ENCODE measurements at places on chromosomes 4 and X.

DNA sequence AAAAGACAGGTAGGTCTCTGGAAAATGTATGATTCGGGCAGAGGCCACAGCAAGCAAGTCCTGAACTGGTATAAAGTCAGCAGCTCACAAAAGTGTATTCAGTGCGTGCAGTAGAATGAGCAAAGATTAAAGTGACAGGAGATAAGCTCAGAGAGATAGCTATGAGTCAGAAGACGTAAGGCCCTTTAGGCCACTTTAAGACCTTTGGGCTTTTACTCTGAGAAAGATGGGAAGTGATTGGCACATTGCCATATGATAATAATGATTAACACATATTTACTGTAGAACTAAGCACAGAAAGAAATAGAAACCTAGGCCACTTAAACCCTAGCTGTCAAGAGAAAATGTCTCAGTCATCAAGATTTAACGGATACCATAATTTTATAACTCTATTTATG is 51.7 kb downstream of the TBCK start:
- no peak for DNase-seq

- DNase-seq, result no peak
These were observed 665.1 kb downstream of the RAPGEF2 start for GRCh38 chr4:159768016-159768415.

DNA sequence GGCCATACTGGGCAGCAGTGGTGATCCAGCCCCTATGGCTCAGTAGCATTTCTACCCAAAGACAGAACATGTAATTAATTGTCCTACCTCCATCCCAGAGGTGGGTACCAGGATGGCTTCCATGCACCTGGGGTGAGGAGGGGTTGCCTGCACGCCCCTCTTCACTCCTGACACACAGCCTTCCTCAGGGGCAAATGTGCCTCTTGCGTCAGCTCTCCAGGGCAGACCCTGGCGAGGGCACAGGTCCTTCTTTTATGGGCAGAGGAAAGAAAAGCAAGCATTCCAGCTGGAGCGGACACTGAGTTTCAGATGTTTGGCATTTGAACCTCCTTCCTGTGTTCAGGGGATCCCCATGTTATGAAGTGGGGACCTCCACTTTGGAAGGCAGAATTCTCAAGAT is 95.6 kb downstream of the PHKA2 start:
- no peak for DNase-seq

DNA sequence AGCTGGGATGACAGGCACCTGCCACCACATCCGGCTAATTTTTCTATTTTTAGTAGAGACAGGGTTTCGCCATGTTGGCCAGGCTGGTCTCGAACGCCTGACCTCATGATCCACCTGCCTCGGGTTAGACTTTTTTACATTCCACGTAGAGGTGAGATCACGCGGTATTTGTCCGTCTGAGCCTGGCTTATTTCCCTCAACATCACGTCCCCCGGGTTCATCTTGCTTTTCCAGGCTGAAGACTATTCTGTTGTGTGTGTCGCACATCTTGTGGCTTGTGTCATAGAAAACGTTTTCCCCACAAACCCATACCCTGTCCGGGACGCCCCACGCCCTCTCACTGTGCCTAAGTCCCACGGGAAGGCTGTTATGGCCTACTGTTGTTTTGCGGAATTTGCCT is 185.3 kb downstream of the CRLF2 start:
- no peak for DNase-seq

GRCh38 chr4:150123796-150124677 is 45.8 kb downstream of the DCLK2 start:
- no peak for DNase-seq

GRCh38 chr4:121243485-121243884 is 79.4 kb upstream of the TNIP3 start:
- no peak for DNase-seq

DNA sequence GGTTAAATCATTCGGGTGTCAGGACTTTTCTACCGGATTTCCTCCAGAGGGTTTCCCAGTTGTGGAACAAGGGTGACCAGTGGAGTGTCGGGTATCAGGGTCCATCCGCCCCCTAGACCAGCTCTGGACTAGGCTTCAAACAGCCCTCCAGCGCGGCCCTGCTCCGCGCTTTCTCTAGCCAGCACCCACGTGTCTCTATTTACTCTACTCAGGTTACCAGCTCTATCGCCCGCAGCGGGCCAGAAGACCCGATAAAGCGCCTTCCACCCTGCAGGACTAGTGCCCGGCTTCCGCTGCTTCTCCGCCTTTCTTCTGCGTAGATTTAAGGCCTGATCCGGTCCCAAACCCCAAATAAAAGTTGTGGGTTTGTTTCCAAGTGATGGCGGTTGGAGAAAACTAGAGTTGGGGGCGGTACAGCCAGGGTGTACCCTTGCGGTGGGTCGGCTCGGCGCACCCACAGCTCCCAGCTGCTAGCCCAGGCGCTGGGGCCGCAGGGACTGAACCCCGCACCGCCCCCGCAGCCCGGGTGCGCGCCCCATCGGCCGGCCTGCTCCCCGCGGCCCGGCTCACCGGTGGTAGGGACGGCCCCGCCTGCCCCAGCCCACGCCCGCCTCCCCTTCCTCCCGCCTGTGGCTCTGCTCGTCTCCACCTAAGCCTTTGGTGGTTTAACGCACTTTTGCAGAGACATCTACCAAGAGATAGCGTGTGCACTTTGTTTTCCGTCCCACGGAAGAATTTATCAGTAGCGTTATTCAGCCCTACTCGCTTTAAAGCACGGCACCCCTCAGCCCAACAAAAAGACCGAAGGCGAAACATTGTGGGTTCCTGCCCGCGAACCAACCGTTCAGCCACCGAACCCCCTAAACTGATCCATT is 2.1 kb downstream of the LEF1 start:
- DNase-seq, result no peak

DNA sequence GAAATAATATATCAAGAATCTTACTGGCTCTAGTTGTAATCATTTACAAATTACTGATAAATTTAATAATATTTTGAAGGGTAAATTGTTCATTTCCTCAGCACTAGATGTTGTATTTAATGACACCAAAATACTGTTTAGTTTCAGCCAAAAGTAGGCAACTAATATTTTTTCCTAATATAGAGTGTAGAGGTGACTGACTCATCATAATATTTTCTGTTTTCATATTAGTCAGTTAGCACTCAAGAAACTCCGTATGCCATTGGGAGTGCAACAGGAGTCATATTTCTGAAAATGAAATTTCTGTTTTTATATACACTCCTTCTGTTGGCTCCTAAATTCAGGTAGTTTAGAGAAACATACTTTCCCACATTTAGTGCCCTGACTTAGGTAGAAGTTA is 36.6 kb upstream of the PTPN13 start:
- DNase-seq, result no peak

GRCh38 chr4:183411291-183411861 is 33.1 kb upstream of the CDKN2AIP start:
- no peak for DNase-seq

DNA sequence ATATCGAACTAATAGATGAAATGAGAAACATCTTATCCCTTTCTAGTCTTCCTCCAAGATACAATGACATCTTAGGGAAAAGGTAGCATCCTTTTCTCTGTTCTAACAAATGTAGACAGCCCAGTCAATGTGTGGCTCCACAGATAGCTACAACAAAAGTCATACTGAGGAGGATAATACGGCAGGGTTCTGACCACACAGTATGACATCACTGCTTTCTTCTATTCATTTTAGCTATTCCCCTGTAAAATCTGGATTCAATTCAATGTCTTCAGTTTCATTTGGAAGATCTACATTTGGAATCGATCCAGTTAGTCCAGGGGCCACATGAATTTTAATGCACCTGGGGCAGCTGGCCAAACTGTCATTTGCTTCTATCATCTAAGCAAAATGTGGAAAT is 51.4 kb downstream of the ENOX2 start:
- no peak for DNase-seq

- no peak for DNase-seq
These were observed 105.4 kb upstream of the PCDH7 start for GRCh38 chr4:30614771-30615170.

DNA sequence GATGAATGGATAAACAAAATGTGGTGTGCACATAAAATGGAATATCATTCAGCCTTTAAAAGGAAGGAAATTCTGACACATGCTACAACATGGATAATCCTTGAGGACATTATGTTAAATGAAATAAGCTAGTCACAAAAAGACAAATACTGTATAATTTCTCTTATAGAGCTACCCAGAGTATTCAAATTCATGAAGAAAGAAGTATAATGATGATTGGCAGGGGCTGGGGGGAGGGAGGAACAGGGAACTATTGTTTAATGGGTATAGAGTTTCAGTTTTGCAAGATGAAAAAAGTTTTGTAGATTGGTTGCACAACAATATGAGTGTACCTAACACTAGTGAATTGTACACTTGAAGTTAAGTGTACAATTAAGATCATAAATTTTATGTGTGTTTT is 153.9 kb upstream of the STK26 start:
- DNase-seq, result no peak

DNA sequence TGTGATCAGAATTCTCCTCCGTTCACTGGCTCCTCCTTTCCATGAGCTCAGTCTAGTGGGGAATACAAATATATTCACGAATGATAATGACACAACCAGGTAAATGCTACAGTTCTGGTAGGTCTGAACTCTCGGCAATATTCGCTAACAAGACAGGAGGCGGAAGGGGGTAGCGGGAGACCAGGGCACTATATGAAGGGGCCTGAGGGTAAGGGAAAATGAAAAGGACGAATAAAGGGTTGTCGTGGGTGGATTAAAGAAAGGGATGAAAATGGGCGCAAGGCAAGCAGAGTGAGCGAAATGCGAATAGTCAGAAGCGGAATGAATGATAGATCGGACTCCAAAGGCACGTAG is 743 bp downstream of the NKAP start:
- no peak for DNase-seq

GRCh38 chr4:136392576-136392975 is 1139.7 kb downstream of the PCDH18 start:
- DNase-seq, result no peak

DNA sequence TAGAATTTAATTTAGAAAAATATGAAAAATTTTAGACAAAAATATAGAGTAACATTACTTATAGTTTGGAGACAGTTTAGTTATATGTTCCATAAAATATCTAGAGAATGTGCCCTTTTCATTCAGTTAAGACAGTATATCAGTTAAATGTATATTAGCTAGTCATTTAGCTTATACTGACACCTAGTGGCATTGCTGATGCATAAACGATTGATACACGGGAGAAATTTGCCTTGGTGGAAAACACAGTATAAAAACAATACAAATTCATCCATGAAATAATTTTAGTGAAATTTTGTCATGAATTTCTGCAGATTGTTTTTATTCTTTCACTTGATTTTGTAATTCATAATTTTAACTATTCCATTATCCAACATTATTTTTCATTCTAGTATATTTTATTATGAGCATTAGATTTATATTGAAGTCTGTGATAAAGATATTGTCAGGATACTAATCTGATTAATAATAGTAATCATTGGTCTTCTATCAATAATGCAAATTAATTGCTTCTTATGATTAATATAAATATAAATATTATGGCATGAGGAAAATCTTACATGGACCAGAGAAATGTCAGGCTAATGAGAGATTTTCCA is 219.0 kb downstream of the TLL1 start:
- no peak for DNase-seq

- no peak for DNase-seq
These were observed 56.6 kb downstream of the ARHGAP6 start for GRCh38 chrX:11609109-11609508.

DNA sequence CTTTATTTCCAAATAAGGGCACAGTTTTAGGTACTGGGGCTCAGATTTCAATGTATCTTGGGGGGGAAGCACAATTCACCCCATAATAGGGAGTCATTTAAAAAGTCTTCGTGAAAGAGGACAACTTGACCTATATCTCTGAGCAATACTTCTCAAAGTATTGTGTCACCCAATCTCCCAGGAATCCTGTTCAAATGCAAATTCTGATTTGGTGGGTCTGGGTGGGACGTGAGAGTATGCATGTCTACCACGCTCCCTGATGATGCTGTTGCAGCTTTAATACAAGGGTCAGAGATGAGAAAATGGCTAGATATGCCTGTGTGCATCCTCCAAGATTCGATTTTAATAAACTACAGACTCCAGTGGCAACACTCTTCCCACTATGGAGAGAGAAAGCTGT is 514.8 kb downstream of the BCOR start:
- no peak for DNase-seq

- DNase-seq, result no peak
These were observed 63.2 kb downstream of the CD40LG start for GRCh38 chrX:136711147-136711546.

- DNase-seq, result no peak
These were observed 639 bp upstream of the MTM1 start for GRCh38 chrX:150567645-150568319.

- DNase-seq, result no peak
These were observed 72.6 kb downstream of the GATB start for GRCh38 chr4:151688003-151688784.

GRCh38 chr4:83542225-83542624 is 6.3 kb downstream of the GPAT3 start:
- no peak for DNase-seq

- no peak for DNase-seq
These were observed 236.9 kb downstream of the DCTD start for GRCh38 chr4:182680234-182680653.

GRCh38 chrX:119638725-119639471 is 32.7 kb upstream of the NKRF start:
- DNase-seq, result no peak

DNA sequence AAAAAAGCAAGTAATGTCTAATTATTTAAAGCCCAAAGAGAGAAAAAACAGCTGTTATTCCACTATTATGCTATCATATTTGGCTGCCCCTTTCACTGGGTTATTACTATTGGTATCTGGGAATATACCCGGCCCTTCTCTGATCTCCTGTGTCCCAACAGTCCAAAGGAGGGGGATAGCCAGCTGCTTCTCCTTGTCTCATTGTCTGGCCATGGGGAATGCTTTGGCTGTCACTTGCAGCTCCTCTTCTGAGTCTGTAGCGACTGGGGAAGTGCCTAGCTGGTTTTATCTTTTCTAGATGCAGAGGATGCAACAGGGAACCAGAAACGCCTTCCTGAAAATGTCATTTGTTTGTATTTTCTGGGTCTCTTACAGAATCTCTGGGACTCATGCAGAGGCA is 33.9 kb downstream of the MGARP start:
- DNase-seq, result no peak

GRCh38 chrX:1507511-1508463 is 29.2 kb downstream of the P2RY8 start:
- DNase-seq, result no peak

DNA sequence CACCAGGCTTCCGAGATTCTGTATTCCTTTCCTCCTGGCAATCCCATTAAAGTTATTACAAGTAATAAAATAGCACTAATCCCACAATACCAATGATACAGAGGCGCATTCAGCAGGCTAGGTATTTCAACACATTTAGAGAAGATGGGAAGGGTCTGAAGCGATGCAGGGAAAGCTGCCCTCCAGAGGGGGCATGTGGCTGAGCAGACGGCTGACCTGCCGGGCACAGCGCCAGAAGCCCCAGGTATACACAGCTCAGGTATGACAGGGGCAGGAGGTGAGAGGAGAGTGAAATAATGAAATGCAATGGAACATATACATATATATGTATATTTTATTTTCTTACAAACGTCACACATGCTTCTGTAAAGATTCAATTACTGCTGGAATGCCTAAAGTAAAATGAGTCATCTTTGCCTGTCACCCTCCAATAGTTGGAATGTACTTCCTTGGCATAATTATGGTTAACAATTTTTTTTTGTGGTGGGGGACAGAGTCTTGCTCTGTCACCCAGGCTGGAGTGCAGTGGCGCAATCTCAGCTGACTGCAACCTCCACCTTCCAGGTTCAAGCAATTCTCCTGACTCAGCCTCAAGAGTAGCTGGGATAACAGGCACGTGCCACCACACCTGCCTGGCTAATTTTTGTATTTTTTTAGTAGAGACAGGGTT is 21.3 kb upstream of the CDKN2AIP start:
- no peak for DNase-seq
